ENCODE measurements at places on chromosomes 1 and 21. TPM values are rescaled to one million over a fixed set of nuclear protein-coding genes. Genes with fewer than 3 reads are reported as not detected.

GRCh38 chr1:24949331-24949881, 19.3 kb upstream of the RUNX3 start:
- peak; percentile 47 for DNase-seq

DNA sequence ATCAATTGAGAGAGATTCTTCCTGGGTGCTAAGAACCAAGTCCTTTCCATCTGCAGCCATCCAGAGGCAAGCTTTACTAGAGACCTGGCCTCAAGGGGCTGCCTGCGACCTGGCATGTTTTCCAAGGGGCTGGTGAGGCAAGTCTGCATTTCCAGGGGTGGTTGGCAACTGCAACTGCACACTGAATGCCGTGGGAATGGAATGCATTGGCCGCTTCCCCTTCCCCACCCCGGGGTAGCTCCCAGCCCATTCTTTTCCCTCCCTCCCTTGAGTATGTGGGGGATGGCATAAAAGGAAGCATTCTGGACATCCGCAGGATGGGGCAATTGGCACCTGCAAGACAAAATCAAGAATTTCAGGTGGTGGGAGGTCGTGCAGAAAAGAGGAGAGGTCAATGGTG, 155.1 kb downstream of the IGSF21 start:
- no peak for DNase-seq

- DNase-seq: no peak
These were observed at the start of gene INPP5B for GRCh38 chr1:37946703-37947360. INPP5B (minus strand) TSS chr1:37947053; CDS start chr1:37946308, 745 bp downstream.

DNA sequence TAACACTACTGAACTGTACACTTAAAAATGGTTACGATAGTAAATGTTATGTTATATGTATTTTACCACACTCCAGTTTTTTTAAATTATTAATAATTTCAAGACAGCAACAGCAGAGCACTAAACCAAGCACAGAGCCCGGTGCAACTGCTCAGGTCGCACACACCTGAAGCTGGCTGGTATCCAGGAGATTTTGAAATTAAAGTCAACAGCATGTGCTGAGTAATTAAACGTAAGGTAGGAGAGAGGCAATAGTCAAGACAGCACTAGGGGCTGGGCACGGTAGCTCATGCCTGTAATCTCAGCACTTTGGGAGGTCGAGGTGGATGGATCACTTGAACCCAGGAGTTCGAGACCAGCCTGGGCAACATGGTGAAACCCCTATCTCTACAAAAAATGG, 35.1 kb upstream of the SLC30A10 start:
- peak; percentile 52 for DNase-seq

GRCh38 chr1:203366476-203366875, 15.6 kb upstream of the FMOD start:
- DNase-seq: no peak

- peak; percentile 42 for DNase-seq
These were observed 3.4 kb upstream of the HEYL start for GRCh38 chr1:39642796-39643195.

GRCh38 chr1:96096613-96097321, 624.8 kb upstream of the PTBP2 start:
- no peak for DNase-seq

The PIK3C2B gene
- total RNA-seq: 2.1 TPM

The HTR6 gene
- total RNA-seq: not detected

Measured in bronchial epithelial cell (primary cell).